ENCODE measurements at places on chromosomes 1 and 21. TPM values are rescaled to one million over a fixed set of nuclear protein-coding genes. Genes with fewer than 3 reads are reported as not detected.

GRCh38 chr1:213287987-213288386 lies 236.9 kb downstream of the RPS6KC1 start:
- no peaks in the 10 kb centered on the region for H3K27me3 ChIP-seq
- H3K36me3 ChIP-seq, result no peaks in the 10 kb centered on the region
- no peak for DNase-seq
- no peaks in the 10 kb centered on the region for H3K4me1 ChIP-seq
- no peak overlapping the region for H3K4me3 ChIP-seq

DNA sequence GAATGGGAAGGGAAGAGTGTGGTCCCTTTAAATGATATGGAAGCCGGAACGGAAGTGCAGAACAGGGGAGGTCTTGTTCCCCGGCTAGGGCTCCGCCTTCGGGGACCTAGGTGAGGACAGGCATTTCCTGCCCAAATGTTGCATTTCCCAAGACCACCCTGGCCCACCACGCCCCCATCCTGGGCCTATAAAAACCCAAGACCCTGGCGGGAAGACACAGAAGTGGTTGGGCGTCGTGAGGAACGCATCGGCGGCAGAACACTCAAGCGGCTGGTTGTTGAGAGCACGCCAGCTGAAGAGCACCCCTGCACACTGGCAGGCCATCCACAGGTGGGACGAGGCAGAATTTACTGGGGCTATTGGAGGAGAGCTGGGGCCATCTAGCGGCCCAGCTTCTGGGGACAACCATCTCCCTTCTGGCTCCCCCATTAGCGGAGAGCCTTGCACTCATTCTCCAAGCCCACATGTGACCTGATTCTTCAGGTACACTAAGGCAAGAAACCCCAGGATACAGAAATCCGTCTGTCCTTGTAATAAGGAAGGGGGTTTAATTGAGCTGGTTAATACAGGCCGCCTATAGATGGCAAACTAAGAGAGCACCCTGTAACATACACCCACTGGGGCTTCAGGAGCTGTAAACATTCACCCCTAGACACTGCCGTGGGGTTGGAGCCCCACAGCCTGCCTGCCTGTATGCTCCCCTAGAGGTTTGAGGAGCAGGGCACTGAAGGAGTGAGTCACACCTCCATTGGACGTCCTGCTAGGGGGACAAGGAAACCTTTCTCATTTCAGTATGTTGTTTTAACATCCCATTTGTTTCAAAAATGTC lies 1327.9 kb downstream of the BRINP3 start:
- H3K27me3 ChIP-seq, result no peaks in the 10 kb centered on the region
- no peaks in the 10 kb centered on the region for H3K36me3 ChIP-seq
- H3K4me1 ChIP-seq, result no peaks in the 10 kb centered on the region
- H3K4me3 ChIP-seq, result no peak overlapping the region

The LCE1C gene
- not detected for total RNA-seq

GRCh38 chr1:95323123-95323522 lies 89.1 kb downstream of the RWDD3 start:
- no peak overlapping the region for H3K4me3 ChIP-seq
- no peaks in the 10 kb centered on the region for H3K36me3 ChIP-seq
- H3K27ac ChIP-seq, result no peak overlapping the region
- no peaks in the 10 kb centered on the region for H3K4me1 ChIP-seq
- H3K27me3 ChIP-seq, result no peaks in the 10 kb centered on the region

DNA sequence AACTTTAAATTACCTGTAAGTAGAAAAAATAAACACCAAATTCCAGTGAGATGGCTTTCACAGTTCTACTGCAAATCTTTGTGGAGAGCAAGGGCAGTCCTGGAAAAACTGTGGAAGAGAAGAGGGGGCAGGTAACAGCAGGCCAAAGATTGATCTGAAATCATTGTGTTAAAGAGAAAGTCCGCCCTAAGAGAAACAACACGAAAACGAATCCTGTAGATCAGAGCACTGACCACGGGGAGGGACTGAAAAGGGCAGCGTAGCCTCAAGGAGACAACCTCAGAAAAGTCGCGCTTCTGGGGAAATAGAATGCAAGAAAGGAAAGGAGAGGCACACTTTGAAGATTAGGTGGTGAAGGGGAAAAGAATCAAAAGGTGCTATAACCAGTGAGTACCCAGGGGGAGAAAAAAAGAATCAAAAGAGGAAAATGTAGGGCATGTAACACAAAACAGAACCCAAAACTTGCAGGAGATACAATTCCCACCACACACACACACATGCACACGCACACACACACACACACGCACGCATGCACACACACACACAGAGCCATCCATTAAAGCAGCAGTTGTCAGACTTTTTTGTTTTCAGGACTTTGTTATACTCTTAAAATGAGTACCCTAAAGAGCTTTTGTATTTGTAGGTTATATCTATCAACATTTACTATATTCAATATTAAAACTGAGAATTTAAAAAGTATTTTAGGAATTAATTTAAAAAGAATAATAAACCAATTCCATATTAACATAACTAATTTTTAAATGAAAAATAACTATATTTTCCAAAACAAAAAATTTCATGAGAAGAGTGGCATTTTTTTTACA lies 28.0 kb upstream of the KLF17 start:
- no peaks in the 10 kb centered on the region for H3K27me3 ChIP-seq
- H3K4me3 ChIP-seq, result no peak overlapping the region
- H3K27ac ChIP-seq, result no peak overlapping the region
- H3K4me1 ChIP-seq, result no peaks in the 10 kb centered on the region
- no peak for DNase-seq
